ENCODE measurements at places on chromosomes 4 and X. TPM values are rescaled to one million over a fixed set of nuclear protein-coding genes. Genes with fewer than 3 reads are reported as not detected.

GAGE1 gene
- total RNA-seq: not detected

CLDN2 gene
- total RNA-seq: not detected

UCP1 gene
- not detected for total RNA-seq

LGI2 gene
- not detected for total RNA-seq

ADH7 gene
- total RNA-seq: 2.1 TPM

MAP7D2 gene
- 0.16 TPM for total RNA-seq

CXCL6 gene
- 14.4 TPM for total RNA-seq

HELT gene
- total RNA-seq: not detected

MSX1 gene
- 23.1 TPM for total RNA-seq

CFP gene
- 0.32 TPM for total RNA-seq

MAOB gene
- total RNA-seq: 0.24 TPM

TLR1 gene
- 1.5 TPM for total RNA-seq

SATL1 gene
- not detected for total RNA-seq

PF4V1 gene
- total RNA-seq: not detected

NPY1R gene
- total RNA-seq: not detected

FREM3 gene
- not detected for total RNA-seq

GAB1 gene
- 14.9 TPM for total RNA-seq

DMRTC1 gene
- total RNA-seq: not detected

KIT gene
- 3.3 TPM for total RNA-seq

STK26 gene
- total RNA-seq: 6.8 TPM

TSPAN7 gene
- total RNA-seq: not detected

VCX3A gene
- total RNA-seq: not detected

RNF128 gene
- total RNA-seq: under 0.01 TPM

RHOXF2 gene
- total RNA-seq: not detected

MXRA5 gene
- total RNA-seq: 148 TPM

LRP2BP gene
- total RNA-seq: 0.49 TPM

TMEM255A gene
- total RNA-seq: 0.16 TPM
